Immature natural killer cell (primary cell): ENCODE measurements at places on chromosomes 3 and 15.

- no peaks in the 10 kb centered on the region for H3K36me3 ChIP-seq
- H3K4me1 ChIP-seq, result no peaks in the 10 kb centered on the region
- no peak overlapping the region for H3K4me3 ChIP-seq
- no peak for DNase-seq
- no peaks in the 10 kb centered on the region for H3K27me3 ChIP-seq
Measured at GRCh38 chr3:116135457-116136085, 309.7 kb downstream of the LSAMP start.

GRCh38 chr3:148922467-148922866, 57.4 kb downstream of the CPA3 start:
- no peaks in the 10 kb centered on the region for H3K4me1 ChIP-seq
- no peak overlapping the region for H3K27ac ChIP-seq
- no peak for DNase-seq
- peaks cover 3% of the 10 kb centered on the region for H3K27me3 ChIP-seq

DNA sequence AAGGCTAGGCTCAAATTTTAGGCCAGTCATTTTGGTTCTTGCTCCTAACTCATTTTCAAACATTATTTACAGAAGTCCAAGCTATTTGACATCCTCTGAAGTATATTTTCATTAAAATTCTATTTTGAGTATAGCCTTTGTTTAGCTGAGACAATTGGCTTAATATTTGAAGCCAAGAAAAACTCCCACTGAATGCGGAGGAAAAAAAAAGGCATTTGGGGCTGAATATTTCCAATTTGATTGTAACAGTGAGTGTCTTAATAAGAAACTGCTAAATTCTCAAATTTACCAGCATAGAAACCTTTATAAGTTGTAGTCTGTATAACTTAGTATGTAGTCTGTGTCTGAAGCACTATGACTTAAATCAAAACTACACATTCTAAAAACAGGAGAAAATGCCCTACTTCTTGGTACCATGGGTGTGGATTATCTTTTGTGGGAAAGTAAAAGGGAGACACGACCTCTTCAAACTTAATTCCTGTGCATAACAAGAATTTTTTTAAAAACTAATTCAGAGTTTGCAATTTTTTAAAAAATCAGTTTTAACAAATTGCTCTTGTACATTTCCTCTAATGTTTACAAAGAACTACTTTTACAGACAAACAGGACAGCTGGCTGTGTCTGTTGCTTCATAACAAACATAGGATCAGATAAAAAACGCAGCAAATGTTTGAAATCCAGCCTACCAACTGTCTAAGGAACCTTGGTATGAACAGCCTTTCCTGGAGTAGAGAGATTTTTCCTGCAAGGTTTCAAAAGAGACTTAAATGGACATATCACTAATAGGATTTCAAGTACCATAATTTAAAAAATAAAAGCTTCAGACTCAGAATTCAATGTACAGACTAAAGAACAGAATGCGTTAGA, 52.7 kb upstream of the LMOD3 start:
- H3K27me3 ChIP-seq, result no peaks in the 10 kb centered on the region
- H3K4me1 ChIP-seq, result no peaks in the 10 kb centered on the region
- H3K4me3 ChIP-seq, result no peak overlapping the region
- H3K27ac ChIP-seq, result no peak overlapping the region
- no peaks in the 10 kb centered on the region for H3K36me3 ChIP-seq

DNA sequence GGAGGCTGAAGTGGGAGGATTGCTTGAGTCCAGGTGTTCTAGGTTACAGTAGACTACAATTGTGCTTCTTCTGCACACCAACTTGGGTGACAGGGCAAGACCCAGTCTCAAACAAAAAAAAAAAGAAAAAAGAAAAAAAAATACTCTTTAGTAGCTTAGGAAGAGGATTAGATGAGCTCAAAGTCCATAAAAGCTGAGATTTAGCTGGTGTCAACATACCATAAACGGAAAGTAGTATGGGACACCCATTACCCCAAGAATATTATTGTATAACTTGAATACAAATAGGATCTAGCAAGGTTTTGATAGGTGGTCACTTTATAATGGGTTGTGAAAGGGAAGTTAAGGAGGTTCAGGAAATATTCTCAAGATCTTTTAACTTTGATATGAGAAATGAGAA, 38.0 kb upstream of the ULK4 start:
- H3K4me3 ChIP-seq, result no peak overlapping the region
- H3K4me1 ChIP-seq, result no peaks in the 10 kb centered on the region
- H3K27me3 ChIP-seq, result no peaks in the 10 kb centered on the region
- no peak overlapping the region for H3K27ac ChIP-seq

DNA sequence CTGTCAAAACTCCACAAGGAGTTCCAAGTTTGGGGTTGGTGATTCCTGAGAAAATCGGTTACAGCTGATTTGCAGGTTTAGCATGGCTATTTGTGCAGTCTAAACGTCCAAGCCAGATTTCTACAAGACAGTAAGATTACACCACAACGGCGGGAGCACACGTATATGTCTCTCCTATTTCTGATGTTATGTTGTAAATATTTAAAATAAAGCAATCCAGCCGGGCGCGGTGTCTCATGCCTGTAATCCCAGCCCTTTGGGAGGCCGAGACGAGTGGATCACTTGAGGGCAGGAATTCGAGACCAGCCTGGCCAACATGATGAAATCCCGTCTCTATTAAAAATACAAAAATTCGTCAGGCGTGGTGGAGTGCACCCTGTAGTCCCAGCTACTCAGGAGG, 106.8 kb upstream of the IGF1R start:
- no peaks in the 10 kb centered on the region for H3K4me1 ChIP-seq
- peaks cover 19% of the 10 kb centered on the region for H3K27me3 ChIP-seq
- DNase-seq, result no peak
- no peaks in the 10 kb centered on the region for H3K36me3 ChIP-seq
- no peak overlapping the region for H3K27ac ChIP-seq

GRCh38 chr3:182183716-182184430, 472.1 kb downstream of the SOX2 start:
- no peaks in the 10 kb centered on the region for H3K4me1 ChIP-seq
- no peak for DNase-seq
- H3K4me3 ChIP-seq, result no peak overlapping the region
- no peaks in the 10 kb centered on the region for H3K36me3 ChIP-seq

- peaks cover 58% of the 10 kb centered on the region for H3K4me1 ChIP-seq
- H3K27ac ChIP-seq, result peak overlapping the region; percentile 85
- peak overlapping the region; percentile 24 for H3K4me3 ChIP-seq
Measured at GRCh38 chr3:47016934-47017435, 37.5 kb downstream of the NBEAL2 start.

- H3K4me1 ChIP-seq, result peaks cover 3% of the 10 kb centered on the region
- no peaks in the 10 kb centered on the region for H3K36me3 ChIP-seq
- H3K27me3 ChIP-seq, result peaks cover 22% of the 10 kb centered on the region
- H3K27ac ChIP-seq, result no peak within 1 kb of the TSS
- no peak within 1 kb of the TSS for H3K4me3 ChIP-seq
Measured at GRCh38 chr15:45129651-45130129, at the start of the genes DUOX1 and DUOXA1. TSS of gene DUOX1 (plus strand) at chr15:45129994. CDS start at chr15:45131967, 1,973 bp downstream. TSS of gene DUOXA1 (minus strand) at chr15:45129879. CDS start at chr15:45123014, 6,865 bp downstream.
